ENCODE measurements at places on chromosomes 1 and 21.
A peak's percentile ranks its signal among the peaks of the same experiment; 100 is the strongest.

DNA sequence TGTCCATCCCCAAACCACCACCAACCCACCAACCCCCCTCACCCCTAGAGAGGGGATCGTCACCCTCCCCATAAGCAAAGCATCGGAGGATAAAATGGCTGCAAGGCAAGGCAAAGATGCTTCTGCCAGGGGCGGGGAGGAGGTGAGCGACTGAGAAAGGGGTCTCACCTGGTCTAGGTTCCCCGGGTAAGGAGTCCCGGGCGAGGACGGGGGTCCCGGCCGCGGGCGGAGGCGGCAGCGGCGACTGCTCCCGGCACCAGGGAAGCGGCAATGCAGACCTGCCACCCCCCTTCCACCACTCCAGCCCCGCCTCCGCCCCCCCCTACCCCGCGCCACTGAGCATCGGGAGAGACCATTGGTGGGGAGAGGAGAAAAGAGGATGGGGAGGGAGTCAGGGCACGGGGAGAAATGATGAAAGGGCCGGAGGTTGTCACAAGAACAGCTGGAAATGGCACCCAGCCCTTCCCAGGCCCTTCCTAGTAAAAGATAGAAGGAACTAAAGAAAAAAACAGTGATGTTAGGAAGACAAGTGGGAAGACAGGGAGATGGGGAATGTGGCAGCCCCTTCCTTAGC is at the start of gene SV2A:
Gene SV2A, minus strand, starts transcription at position 274 of the 574 bp plus-strand sequence. CDS start 4,004 bp downstream, outside the sequence.
- DNase-seq: peak; percentile 5

- DNase-seq: no peak
Measured at GRCh38 chr1:225467193-225468020, 39.6 kb upstream of the LBR start.

GRCh38 chr1:30610917-30611316 is 112.5 kb downstream of the MATN1 start:
- DNase-seq: no peak

DNA sequence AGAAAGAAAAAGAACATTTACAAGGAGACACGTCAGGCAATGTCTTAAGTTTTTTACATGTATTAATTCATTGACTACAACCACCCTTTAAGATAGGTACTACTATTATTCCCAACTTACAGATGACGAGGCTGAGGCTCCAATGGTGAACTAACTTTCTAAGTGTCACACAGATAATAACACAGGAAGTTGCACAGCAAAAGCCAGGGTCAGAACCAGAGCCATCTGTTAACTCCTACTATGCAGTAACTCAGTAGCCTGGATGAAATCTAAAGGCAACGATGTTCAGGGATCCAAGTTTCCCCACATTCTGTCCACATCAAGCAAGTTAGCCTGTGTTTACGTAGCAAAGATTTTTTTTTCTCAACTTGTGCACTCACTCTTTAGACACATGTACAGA is 371.7 kb downstream of the PTPRC start:
- DNase-seq: no peak

GRCh38 chr1:239840336-239840735 is 251.3 kb upstream of the FMN2 start:
- DNase-seq: no peak

GRCh38 chr1:237875291-237875690 is 15.4 kb downstream of the ZP4 start:
- DNase-seq: no peak

- no peak for DNase-seq
Measured at GRCh38 chr1:57329937-57330336, 93.9 kb downstream of the DAB1 start.

- DNase-seq: no peak
Measured at GRCh38 chr21:38206646-38207045, 50.1 kb upstream of the KCNJ15 start.

GRCh38 chr1:169812131-169812530 is 17.4 kb upstream of the METTL18 start:
- DNase-seq: no peak

GRCh38 chr1:101291562-101292380 is 55.0 kb downstream of the S1PR1 start:
- no peak for DNase-seq

- no peak for DNase-seq
Measured at GRCh38 chr1:20382711-20383110, 92.0 kb downstream of the VWA5B1 start.

- DNase-seq: no peak
Measured at GRCh38 chr1:79006564-79006963, at the start of gene ADGRL4. Gene ADGRL4, minus strand, starts transcription at chr1:79006730. Its CDS starts 76 bp downstream, at chr1:79006654.

GRCh38 chr1:193283016-193283415 is 96.6 kb upstream of the B3GALT2 start:
- DNase-seq: no peak

DNA sequence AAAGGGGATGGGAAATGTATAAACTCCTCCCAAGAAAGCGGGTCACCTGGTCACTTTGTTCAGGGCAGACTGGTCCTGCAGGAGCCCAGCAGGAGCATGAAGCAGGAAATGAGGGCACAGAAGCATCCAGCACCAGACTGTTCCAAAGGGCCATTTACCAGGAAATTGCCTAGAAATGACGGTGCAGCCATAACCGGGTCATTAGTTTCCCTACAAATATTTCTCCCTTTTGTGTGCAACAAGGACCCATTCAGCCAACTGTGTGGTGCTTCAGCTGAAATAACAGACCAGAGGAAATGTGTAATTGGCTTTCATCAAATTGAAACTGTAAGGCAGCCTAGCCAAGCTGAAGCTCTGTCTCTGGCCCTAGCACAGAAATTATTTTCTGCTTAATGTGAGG is 7.6 kb upstream of the CTTNBP2NL start:
- no peak for DNase-seq

GRCh38 chr1:162568802-162569201 is 7.3 kb downstream of the UAP1 start:
- DNase-seq: no peak

DNA sequence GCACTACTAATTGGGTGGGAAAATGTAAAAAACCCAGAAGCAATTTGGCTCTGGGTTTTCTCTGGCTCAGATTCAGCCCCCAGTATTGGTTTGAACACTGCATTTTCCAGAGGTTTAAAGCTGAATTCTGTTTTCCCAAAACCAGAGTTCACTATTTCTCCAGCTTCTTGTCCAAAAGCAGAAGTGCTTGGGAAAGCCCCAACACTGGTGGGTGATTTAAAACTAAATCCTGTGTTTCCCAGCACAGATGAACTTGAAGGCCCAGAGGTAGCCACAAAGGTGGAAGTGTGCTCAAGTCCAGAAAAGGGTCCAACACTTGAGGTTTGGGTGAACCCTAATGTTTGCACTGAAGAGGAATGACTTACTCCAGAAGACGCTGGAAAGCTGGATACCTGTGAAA is 678 bp downstream of the MCM3AP start:
- DNase-seq: no peak

- DNase-seq: no peak
Measured at GRCh38 chr1:84835169-84835568, 57.8 kb downstream of the LPAR3 start.

DNA sequence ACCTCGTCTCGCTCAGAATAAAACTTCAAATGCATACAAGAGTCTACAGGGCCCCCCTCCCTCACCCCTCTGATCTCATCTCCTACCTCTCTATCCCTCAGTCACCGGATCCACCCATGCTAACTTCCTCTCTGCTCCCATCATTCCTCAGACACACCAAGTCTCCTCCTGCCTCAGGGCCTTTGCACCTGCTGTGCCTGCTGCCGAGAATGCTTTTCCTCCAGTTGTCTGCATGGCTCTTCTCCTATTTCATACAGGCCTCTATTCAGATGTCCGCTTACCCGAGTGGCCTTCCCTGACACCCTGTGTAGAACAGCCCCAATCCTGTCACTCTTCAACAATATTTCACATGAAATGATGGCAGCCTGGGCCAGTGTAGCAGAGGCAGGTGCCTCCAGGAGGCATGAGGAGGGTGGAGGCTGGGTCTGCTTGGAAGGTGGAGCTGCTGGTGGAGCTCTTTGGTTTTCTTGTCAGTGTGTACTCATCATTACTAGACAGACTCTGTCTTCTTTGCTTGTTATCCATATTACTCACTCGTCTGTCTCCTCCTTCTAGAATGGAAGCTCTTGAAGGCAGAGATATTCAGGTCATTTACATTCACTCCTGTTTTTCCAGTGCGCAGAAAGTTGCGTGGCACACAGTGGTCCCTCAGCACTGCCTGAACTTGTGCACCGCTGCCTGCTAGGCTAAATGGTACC is 4.2 kb downstream of the SH2D2A start:
- no peak for DNase-seq

- no peak for DNase-seq
Measured at GRCh38 chr1:182185842-182186756, 124.6 kb upstream of the ZNF648 start.

DNA sequence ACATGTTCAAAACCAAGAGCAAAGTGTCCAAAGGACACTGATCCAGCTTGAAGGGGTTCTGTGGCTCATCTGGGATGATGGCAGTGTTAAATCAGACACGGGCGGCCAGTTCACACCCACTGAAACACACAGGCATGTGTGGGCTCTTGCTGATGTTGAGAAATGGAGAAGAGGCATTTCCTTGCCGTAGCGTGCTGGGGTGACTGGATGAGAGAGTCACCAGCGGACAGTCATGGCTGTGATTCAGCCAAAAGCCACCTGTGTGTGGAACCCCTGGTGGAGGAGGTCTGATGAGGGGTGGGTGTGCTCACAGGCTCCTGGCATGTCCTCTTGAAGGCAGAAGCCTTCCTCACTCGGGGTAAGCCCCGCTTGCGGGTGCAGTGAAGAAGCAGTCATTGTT is 7.2 kb downstream of the C1orf35 start:
- no peak for DNase-seq

DNA sequence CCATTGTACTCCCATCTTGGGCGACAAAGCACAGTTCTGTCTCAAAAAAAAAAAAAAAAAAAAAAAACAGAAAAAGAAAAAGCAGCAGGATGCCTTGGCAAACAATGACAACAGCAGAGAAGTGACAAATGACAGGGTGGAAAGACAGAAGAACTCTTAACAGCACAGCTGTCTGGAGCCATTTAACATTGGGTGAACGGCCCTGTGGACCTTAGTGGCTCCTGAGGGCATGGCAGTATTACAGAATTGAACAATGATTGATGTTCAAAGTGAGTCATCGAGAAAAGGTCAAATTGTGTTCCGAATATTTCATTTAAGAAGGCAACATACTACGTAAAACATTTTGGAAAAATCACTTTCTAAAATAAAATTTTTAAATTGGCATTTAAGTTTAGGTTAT is 30.0 kb downstream of the DNASE2B start:
- no peak for DNase-seq

DNA sequence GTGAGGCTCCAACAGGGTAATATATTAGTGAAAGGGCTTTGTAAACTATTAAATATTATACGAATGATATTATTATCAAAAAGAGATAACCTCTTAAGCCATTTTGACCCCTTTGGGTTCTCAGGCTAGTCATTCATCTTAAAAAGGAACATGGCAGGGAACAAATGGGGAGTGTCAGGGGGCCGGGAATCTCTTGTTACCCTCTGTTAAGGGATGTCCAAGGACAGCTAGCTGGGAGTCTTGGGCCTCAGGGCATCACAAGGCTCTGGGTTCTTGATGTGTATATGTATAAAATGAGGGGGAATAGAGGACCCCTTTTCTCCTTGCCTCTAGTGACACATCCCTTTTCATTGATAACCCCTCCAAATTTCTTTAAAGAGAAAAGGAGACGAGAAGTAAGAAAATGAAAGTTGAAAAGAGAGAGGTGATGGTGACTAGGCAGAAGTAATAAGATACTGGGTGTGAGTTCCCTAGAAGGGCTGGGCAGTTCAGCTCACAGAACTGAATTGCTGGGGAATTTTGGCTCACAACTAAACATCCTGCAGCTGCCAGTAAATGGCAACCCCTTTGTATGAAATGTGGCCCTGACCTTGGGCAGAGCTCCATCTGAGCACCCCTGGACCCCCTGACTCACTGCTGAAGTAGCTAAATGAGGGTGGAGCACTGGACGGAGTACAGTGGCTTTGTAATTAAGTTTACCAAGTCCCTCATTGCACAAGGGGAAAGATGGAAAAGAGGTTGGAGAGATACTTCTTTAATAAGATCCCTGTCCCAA is 20.0 kb upstream of the ZNF326 start:
- DNase-seq: no peak

DNA sequence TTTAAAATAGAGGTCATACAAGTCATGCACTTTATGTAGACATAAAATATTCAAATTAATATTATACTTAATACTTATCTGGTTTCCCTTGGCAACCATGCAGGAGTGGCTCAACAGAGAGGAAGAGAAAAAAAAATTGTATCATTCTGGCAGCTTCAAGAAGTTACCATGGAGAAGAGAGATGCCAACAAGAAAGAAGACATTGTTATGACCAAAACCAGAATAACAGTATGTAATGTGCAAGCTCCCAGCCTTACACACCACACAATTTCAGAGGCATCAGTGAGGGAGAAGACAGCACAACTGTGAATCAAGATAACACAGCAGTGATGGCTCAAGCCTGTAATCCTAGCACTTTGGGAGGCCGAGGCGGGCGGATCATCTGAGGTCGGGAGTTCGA is 49.1 kb upstream of the RCOR3 start:
- no peak for DNase-seq

- DNase-seq: no peak
Measured at GRCh38 chr1:156401041-156401574, 32.1 kb downstream of the RHBG start.

DNA sequence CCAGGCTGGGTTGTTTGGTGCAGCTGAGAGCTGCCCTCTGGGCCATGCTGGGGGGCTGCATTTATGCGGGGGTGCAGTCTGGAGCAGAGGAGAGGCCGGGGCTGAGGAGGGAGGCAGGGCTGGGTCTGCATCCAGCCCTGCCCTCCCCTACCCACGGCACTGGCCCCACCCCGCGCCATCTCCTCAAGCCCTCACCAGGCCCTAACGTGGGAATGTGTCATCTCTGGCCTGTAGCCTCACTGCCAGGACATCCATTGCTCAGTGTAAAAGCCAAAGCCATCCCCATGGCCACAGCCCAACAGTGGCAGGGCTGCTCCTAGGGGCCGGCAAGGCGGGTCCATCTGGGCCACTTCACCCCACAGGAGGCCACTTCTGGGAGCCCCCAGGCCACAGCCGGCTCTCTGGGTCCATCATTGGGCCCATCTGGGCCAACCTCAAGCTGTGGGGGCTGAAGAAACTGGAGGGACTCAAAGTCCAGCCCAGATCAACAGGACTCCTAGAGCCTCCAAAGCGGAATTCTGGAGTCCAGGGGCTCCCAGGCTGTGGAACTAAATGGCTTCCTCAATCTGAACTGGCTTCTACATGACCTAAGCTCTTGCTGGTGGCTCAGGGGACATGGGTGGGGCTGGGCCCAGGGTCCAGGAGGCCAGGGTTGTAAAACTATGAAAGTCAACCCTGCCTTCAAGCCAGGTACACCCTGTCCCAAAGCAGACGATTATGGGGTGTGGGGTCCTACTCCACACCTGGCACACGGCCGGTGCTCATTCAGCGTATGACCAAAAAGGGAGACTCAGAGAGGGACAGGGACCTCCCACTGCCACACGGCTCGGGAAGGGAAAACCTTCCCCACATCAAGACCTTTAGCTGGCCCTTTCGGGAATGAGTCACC is 32.6 kb downstream of the RUNX3 start:
- no peak for DNase-seq
